ENCODE measurements at places on chromosomes 11 and 22.
A peak's percentile ranks its signal among the peaks of the same experiment; 100 is the strongest.

GRCh38 chr11:121412000-121412587 is 40.0 kb upstream of the SORL1 start:
- no peak for DNase-seq

- no peak for DNase-seq
These were observed 69.4 kb upstream of the HORMAD2 start for GRCh38 chr22:30010789-30011405.

DNA sequence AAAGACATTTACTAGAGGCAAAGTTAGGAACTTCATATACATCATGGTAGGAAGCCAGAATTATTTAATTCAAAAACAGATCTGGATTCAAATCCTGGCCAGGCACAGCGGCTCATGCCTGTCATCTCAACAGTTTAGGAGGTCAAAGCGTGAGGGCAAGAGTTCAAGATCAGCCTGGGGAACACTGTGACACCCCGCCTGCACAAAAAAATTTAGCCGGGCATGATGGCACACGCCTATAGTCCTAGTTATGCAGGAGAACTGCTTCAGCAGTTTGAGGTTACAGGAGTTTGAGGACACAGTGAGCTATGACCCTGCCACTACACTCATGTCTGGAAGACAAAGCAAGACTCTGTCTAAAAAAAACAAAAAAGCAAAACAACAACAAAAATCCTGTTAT is 8.9 kb downstream of the MRTFA start:
- DNase-seq: no peak

- DNase-seq: no peak
These were observed 9.0 kb downstream of the CDON start for GRCh38 chr11:126053415-126054286.

DNA sequence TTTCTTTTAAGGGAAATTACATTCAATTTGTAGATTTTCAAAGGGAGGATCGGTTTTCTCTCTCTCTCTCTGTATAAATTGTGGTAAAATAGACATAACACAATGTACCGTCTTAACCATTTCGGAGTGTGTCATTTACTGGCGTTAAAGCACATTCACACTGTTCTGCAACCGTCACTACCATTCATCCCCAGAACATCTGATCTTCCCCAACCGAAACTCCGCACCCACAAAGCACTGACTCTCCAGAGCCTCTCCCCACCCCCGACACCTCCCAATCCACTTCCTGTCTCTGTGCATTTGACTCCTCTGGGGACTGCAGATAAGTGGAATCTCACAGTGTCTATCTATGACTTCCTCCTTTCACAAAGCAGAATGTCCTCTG is 15.9 kb upstream of the GRAMD4 start:
- no peak for DNase-seq

GRCh38 chr11:108125096-108125495 is 3.7 kb downstream of the ACAT1 start:
- DNase-seq: no peak

DNA sequence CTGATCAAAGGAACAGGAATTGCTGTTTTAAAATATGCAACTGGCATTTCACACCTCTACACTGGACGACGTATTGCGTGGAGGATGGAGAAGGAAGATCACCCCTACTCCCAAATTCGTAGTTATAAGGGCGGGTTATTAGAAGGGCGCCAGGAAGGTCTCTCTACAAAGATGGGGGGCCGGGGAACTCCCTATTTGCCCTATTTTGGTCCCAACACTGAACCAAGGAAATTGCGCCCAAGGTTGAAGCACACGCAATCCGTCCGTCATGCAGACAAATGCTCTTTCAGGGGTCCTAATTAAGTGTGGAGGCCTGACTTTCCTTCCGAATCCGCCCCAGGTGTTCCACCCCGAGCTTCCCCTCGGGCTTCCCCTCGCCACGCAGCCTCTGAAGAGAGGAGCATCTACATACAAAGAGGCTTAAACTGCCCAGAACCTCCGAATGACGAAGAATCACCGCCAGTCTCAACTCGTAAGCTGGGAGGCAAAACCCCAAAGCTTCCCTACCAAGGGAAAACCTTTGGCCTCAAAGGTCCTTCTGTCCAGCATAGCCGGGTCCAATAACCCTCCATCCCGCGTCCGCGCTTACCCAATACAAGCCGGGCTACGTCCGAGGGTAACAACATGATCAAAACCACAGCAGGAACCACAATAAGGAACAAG is 396 bp downstream of the NPAT start:
- DNase-seq: no peak

DNA sequence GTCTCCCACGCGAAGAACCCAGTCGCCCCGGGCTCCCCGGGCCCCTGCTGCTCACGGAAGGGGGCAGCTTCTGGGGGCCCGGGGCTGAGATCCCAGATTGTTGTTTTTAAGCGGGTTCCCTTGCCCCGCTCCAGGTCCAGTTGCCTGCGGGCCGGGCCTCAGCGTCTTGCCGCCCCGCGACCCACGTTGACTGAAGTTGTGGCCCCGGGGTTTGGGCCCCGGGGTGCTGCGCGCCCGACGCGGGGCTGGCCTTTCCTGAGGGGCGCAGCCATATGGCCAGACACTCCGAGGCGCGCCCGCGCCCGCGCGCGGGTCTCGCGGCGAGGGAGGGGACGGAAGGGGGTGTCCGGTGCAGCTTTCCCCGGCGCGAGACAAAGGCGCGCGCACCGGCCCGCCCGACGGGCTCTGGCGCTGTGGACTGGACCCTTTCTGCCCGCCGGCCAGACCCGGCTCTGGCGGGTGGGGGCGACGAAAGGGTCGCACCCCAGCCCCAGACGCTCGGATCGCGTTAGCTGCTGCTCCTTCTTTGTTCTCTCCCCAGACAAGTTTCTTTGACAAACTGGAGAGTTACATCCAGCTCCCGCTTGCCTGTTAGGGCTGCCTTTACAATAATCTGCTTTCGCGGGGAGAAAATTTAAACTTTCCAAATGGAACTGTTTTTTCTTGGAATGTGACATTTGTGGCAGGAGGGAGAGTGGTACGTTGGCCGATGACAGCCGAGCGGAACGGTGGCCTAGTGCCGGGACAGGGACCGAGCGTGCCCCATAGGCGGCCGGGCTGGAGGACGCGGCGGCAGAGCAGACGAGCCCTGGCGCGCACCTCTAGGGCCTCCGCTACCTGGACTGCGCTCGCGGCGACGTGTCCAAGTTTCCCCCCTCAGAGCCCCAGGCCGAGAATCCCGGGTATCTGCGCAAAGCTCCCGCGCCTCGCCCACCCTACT is 716 bp downstream of the AMOTL1 start:
- DNase-seq: no peak

DNA sequence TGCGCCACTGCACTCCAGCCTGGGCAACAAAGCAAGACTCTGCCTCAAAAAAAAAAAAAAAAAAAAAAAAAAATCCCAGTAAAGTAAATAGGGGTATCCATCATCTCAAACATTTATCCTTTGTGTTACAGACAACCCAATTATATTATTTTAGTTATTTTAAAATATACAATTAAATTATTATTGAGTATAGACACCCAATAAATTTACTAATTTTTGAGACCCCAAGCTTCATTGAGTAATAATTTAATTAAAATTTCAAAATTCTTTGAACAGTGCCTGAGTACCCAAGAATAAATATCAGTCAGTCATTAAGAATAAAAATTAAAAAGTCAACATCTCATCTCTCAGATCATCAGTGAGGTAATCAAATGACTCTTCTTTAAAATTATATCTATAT is at the start of gene OR52N4:
Gene OR52N4, plus strand, starts transcription at position 301 of the 400 bp plus-strand sequence. CDS start 498 bp downstream, outside the sequence.
- DNase-seq: no peak

GRCh38 chr11:16089481-16089880 is 266.9 kb downstream of the SOX6 start:
- DNase-seq: no peak

- DNase-seq: no peak
These were observed 39.6 kb downstream of the NAT10 start for GRCh38 chr11:34145073-34145472.

GRCh38 chr22:33401291-33401690 is 343.1 kb upstream of the SYN3 start:
- no peak for DNase-seq

GRCh38 chr11:88300888-88301487 is 36.5 kb downstream of the CTSC start:
- DNase-seq: no peak

GRCh38 chr11:66850235-66850587 is 6.7 kb upstream of the LRFN4 start:
- no peak for DNase-seq

DNA sequence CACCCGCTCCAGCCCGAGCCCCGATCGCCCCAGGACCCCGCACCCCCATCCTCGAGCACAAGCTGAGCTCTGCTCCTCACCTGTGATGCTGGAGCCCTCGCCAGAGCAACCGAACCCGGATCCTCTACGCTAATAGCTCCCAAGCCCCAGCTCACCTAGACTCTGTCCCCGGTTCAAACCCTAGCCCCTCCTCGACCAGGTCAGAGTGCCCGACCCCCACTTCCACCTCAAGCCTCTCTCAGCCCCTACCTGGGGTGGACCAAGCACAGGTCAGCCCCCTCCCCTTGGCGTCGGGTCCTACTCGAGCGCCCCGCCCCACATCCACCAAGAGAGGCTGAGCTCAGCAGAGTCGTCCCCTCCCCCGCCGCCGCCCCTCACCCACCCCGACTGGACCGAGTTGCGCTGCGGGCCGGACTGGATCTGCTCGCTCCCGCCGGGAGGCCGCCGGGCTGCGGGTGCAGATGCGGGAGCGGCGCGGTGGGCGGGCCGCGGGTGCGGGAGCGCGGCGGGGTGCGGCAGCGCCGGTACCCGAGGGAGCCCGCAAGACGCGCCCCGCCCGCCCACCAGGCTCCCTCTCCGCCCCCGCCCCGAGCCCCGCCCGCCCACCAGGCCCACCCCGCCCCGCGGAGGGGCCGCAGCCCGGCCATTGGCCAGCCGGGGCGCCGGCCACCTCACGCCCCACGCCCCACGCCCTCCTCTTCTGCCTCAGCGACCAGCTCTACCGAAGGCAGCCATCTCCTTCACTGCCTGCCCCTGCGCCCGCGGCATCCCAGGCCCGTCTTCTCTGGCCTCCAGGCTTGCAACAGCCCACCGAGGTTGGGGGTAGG is 577 bp upstream of the DKK3 start:
- no peak for DNase-seq

GRCh38 chr11:32960553-32961164 is 55.0 kb upstream of the DEPDC7 start:
- no peak for DNase-seq

DNA sequence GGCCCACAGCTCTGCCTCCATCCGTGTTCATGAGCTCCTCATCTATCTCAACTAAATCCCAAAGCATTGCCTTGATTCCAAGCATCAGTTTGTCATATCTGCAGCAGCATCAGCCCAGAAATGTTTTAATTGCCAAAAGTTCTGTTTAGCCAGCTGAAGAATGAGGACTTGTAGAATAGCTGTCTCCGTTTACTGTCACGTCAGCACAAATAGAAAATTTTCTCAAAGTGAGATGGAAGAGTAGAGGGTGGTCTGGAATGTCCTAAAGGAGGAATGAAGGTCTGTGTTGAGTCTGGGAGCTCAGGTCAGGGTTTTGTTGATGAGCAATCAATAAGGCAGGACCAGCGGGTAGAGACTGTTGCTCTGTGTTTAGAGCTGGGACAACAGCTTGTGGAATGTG is 134.9 kb upstream of the ISX start:
- no peak for DNase-seq

GRCh38 chr22:17964643-17965042 is 59.7 kb downstream of the MICAL3 start:
- peak; percentile 37 for DNase-seq

DNA sequence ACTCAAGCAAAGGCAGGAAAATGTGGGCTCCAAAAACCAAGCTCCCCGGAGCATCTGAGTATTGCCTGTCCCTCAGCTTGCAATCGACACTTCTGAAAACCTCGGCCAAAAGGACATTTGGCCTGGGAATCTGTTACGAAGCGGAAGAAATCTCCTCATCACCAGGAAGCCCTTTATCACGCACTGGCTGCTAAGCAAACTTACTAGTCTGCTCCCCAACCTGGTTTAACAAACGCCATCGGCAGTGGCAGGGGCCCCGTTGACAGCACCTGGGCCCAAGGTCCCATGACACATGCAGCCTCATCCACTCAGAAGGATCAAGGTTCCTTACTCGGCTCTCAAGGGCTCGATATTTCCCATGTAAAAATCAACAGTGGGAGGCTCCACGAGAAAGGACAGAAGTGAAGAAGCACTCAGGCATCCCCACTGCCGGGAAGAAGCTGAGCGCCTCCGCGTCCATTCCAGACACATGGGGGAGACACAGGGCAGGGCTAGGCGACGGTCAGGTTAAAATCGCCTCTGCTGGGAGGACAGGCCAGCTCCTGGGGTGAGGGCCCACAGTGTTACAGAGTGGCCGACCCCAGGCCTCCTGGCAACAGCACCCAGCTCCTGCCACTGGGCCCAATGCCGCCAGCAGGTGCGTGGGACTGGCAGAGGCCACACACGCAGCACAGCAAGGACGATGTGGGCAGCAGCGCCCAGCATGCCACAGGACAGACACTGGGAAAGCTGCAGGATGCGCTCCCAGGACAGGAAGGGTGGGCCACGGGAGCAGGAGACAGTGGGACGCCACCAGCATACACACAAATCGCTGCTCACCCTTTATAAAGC is 27.1 kb downstream of the BRD1 start:
- DNase-seq: no peak

DNA sequence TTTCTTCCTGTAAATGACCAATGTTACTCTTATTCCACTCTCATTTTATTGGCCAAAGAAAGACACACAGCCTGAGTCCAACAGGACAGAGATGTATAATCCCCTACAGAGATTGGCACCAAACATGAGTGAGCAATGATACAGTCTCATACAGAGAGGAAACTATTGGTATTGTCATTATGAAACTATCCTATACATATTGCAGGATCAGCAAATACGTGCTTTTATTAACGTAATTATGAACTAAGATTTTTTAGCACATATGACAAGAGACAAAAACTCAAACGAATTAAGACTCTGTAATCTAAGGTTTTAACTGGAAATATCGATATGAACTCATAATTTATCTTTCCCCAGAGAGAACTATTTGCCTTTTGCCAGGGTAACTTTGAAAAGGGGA is 99.3 kb upstream of the LDLRAD3 start:
- no peak for DNase-seq

- DNase-seq: no peak
These were observed 583.7 kb downstream of the BRD1 start for GRCh38 chr22:49243965-49244364.

DNA sequence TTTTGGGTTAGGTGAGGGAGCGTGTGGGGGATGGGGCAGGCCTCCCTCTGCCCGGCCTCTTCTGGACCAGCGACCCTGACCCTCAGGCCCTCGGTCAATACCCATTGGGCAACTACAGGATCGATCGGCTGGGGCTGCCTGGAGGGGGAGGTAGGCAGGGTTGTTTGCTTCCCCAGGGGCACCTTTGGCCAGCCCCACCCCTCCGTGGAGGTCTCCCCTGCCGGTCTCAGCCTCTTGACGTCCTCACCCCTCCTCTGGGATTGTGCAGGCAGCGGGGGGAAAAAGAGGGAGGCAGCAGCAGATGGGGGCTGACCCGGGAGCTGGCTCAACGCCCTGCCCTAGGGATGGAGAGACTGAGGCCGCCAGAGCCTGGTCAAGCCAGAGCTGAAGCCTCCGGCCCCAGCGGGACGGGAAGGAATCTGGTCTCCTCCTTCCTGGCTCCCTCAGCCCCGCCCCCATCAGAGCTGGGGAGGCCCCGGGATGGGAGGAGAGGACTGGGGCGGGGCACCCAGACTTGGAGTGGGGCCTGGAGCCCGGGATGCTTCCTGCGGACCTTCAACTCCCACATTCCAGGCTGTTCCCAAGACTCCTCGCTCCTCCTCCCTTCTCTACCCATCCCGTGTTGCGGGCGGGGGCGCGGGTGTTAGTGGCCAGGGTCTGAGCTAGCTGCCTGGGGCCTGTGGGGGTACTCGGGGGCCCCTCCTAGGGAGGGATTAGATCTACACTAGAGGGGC is 14.4 kb upstream of the CDC42EP1 start:
- DNase-seq: no peak
